ENCODE measurements at places on chromosomes 3 and 15.
A peak's percentile ranks its signal among the peaks of the same experiment; 100 is the strongest.

- no peak for DNase-seq
These were observed 806 bp downstream of the GOLM2 start for GRCh38 chr15:44289259-44289790.

- DNase-seq, result no peak
These were observed 65.3 kb upstream of the ZNF280D start for GRCh38 chr15:56798639-56799038.

GRCh38 chr15:70253461-70254156, 155.9 kb upstream of the TLE3 start:
- no peak for DNase-seq

DNA sequence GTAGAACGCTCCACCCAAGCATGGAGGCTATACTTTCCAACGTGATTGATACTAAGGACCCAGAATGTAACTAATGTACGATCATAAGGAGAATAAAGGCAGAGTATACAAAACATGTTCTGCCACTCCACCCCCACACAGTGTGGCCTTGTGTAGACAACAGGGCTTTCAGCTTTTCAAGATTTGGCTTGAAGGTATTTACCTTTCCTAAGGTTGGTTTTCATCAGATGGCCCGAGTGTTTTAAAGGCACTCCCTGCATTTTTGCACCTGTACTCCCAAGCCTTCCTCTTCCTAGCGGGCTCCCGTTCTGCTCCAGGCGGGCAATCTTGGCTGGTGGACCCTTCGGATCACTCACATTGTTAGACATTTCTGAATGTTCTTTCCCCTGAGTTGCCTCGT, 4.6 kb downstream of the SATB1 start:
- no peak for DNase-seq

DNA sequence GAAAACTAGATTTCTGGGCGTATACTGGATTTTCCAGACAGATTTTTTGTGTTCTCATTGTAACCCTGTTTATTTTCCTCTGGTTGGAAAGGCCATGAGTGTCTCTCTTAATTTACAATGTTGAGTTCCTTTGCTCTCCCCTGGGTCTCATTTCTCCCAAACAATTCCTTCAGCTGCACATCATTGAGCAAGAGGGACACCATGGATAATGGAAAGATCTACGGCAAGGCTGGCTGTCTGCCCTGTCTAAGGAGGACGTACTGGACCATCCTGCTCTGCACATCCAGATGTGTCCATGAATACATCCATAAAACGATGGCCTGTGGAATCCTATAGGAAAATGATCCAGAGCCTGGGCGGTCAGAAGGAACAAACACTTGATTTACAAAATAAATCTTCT, 258.1 kb upstream of the MCTP2 start:
- no peak for DNase-seq

DNA sequence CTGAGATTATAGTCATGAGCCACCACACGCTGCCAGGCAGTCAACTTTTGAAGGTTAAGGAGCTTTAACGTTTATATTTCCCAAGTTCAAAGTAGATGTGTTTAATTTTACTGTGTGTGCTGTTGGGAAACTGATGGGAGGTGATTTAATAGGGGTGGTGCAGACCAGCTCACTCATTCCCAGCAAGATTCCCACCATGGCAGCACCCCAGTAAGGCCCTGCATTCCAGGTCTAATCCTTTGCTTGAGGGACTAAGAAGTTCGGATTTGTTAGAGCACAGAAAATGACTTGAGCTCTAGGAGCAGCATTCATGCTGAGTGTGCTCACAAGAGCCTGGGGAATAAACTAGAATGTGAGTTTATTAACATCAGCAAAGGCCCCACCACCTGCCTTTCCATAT, 25.2 kb downstream of the TSEN2 start:
- no peak for DNase-seq

GRCh38 chr15:63473007-63473748, 31.2 kb upstream of the USP3 start:
- DNase-seq, result no peak

DNA sequence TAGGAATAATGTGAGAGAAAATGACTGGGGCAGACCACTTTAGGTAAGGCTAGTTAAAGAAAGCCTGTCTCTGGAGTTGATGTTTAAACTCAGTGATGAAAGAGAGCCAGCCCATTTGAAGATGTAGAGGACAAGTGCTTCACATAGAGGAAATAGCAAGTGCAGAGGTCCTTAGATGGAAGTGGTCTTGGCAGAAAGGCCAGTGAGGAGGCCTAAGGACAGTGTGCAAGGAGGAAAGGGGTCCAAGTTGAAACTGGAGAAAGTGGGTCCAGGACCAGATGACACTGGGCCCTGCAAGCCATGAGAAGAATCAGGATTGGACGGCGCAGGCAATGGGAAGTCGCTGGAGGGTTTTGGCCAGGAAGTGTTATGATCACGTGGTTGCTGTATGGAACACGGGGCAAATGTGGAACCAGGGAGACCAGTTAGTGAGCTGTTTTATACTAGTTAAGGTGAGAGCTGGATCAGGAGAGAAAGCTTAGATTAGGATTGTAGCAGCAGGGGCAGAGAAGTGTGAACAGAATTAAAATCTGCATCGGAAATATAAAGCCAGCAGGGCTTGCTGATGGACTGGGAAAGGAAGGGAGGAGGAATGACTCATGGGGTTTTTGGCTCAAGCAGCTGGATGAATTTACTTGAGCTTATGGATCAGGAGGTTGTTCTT, 48.0 kb upstream of the SCAANT1 start:
- peak; percentile 77 for DNase-seq

Data from fibroblast of pulmonary artery (primary cell).